ENCODE measurements at places on chromosomes 2 and 18. TPM values are rescaled to one million over a fixed set of nuclear protein-coding genes. Genes with fewer than 3 reads are reported as not detected.

SGPP2 gene
- polyA plus RNA-seq = not detected

PFN4 gene
- 0.65 TPM for polyA plus RNA-seq

MYO5B gene
- 0.18 TPM for polyA plus RNA-seq

GPR45 gene
- polyA plus RNA-seq = not detected

PRSS56 gene
- polyA plus RNA-seq = not detected

ANO7 gene
- polyA plus RNA-seq = 0.50 TPM

AKAIN1 gene
- polyA plus RNA-seq = not detected

MTX2 gene
- polyA plus RNA-seq = 31.5 TPM

FOSL2 gene
- polyA plus RNA-seq = 52.5 TPM

GREB1 gene
- not detected for polyA plus RNA-seq

ILKAP gene
- polyA plus RNA-seq = 31.1 TPM

MERTK gene
- polyA plus RNA-seq = 0.11 TPM

FAM210A gene
- polyA plus RNA-seq = 9.9 TPM

LIPG gene
- 0.25 TPM for polyA plus RNA-seq

CFC1 gene
- not detected for polyA plus RNA-seq

DNA sequence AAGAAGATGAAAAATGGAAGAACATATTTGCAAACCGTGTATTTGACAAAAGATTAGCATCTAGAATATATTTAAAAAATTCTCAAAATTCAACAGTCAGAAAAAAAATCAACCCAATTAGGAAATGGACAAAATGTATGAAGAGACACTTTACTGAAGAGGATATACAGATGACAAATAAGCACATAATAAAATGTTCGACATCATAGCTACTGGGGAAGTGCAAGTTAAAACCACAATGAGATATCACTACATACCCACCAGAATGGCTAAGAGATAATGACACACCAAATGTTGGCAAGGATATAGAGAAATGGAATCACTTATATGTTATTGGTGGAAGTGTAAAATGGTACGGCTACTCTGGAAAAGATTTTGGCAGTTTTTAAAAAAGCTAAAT lies 11.7 kb upstream of the NUP35 start:
- DNase-seq = no peak

GRCh38 chr2:195486987-195487644 lies 169.9 kb upstream of the SLC39A10 start:
- no peak for DNase-seq

DNA sequence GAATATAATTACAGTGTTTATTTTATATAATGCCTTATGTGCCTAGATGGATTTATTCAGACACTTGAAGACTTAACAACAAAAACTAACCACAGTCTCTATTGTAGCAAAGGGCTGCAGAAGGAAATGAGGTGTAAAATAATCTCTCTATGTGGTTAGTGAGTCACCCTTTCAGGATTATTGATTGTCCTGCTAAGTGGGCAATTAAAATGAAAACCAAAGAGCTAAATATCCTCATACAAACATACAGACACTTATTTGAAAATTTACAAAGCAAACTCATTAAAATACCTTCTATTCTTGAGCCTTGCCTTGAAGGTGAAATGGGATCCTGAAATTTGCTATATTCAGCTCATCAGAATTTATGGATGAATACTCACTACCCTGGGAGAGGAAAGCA lies 27.7 kb upstream of the DCC start:
- no peak for DNase-seq

GRCh38 chr2:74707837-74708236 lies 53.8 kb downstream of the SEMA4F start:
- no peak for DNase-seq

GRCh38 chr2:72602711-72603110 lies 223.1 kb downstream of the EXOC6B start:
- no peak for DNase-seq

GRCh38 chr2:159128191-159128590 lies 158.3 kb downstream of the WDSUB1 start:
- DNase-seq = no peak

GRCh38 chr2:12032398-12032797 lies 286.0 kb downstream of the LPIN1 start:
- DNase-seq = no peak

DNA sequence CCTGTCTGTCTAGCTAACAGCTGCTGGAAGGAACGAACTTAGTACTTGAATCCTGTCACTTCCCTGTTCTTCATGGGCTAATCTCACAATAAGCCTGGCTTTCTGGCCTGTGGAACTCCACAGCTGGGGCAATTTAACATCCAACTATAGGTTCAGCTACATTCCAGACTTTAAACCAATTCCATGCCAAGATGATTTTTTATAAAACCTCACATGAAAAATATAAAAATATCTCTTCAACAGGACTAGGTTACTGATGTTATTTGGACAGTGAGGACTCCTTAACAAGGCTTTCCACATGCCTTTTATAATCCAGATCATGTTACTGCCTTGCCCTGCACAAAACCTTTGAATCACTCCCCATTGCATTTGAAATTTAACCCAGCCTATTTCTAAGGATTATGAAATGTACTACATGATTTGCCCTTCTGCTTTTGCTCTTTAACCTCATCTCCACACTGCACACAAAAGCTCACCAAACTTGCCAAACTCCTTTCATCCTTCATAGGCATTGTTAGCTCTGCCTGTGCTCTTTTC lies 863.2 kb upstream of the CHAC2 start:
- no peak for DNase-seq

- DNase-seq = no peak
Measured at GRCh38 chr2:44107086-44107740, 61.5 kb upstream of the PPM1B start.

GRCh38 chr2:160077912-160078810 lies 15.7 kb upstream of the PLA2R1 start:
- no peak for DNase-seq

- DNase-seq = no peak
Measured at GRCh38 chr2:133247631-133248030, 320.6 kb downstream of the NCKAP5 start.

GRCh38 chr2:83113953-83114352 lies 1345.1 kb downstream of the SUCLG1 start:
- DNase-seq = no peak

GRCh38 chr2:139916822-139917221 lies 1136.6 kb upstream of the NXPH2 start:
- no peak for DNase-seq

- DNase-seq = peak; percentile 13
Measured at GRCh38 chr2:30178618-30179434, 32.0 kb downstream of the YPEL5 start.

DNA sequence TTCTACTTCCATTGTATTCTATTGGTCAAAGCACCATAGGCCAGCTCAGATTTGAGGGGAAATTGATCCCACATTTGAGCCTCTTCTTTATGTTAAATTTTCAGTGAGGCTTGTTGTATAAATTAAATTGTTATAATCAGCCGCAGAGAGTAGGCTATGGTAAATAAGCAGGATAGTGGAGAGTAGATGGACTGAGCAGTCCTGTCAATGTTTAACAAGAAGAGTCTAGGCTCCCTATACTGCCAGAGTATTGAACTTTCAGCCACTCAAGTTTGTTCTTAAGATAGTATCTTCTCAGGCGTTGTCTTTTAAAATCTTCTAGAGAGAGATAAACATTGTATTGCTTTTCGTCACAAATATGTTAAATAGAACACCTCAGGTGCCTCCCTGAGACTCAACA lies 100.9 kb downstream of the PRKRA start:
- no peak for DNase-seq

GRCh38 chr18:57438743-57439608 lies 3.8 kb downstream of the ONECUT2 start:
- DNase-seq = no peak

- DNase-seq = no peak
Measured at GRCh38 chr18:11336241-11336640, 186.9 kb upstream of the PIEZO2 start.

DNA sequence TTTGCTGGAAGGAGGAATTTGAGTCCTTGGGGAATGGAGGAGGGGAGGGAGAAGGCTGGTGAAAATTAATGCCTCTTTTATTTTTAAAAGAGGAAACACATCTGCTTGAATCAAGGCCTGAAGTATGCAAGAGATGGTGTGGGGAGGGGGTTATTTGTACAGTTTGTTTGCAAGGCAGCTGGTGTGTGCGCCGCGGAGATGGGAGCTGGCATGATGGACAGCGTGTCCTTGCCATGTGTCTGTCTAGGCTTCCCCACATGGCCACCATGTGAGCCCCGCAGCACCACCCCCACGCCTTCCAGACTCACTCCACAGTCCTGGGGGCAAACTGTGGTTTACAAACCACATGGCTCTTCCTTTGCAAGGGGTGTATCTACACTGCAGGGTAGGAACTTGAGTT lies 154.8 kb upstream of the APCDD1 start:
- DNase-seq = peak; percentile 50

DNA sequence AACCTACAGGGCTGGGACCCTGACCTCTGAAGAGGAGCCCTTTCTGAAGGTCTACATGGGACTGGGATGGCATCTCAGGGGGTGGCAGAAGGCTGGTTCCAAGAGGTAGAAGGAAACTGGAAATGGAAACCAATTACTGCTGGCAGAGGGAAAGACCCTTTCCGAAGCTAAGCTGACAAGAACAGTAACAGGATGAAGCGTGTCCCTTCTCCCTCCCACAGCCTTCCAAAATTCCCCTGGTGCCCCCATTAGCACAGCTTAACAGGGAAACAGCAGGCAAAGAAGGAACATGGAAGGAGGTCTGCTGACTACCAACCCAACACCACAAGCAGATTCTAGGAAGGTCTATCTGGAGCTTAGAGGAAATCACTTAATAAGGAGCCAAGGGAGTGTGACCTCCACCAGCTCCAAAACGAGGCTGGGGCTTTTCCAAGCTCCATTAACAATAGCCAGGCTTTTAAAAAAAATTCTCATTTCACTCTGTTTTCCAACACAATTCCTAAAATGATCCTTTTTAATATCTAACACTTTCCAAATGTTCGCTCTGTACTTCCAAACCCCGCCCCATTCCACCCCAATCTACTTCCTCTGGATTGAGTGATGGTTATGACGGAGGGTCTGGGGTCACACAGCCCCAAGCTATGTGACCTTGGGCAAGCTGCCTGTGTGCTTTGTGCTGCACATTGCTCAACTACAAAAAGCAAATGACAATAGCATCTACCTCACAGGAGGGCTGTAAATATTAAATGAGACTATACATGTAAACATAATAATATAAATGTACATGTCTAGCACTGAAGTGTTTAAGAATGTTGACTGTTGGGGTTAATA lies 55.2 kb downstream of the STK39 start:
- DNase-seq = no peak

GRCh38 chr2:102208774-102209173 lies 22.0 kb downstream of the IL1RL2 start:
- no peak for DNase-seq

GRCh38 chr2:139605668-139606067 lies 825.5 kb upstream of the NXPH2 start:
- no peak for DNase-seq

DNA sequence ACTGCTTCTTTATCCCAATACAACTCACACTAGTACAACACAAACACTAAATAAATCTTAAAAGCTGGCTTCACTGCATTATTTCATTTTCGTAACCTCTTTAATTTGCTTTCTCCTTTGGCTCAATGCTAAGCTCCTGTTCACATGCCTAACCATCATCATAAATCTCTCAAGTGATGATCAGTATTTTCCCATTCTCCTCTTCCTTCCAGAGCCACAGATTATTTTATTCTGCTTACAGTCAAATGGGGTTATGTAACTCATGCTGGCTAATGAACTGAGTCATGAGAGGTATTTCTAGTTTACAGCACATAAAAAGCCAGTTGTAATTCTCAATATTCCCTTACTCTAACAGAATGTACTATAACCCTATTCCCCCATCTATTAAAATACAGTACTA lies 350.4 kb upstream of the ZC3H15 start:
- DNase-seq = peak; percentile 30

DNA sequence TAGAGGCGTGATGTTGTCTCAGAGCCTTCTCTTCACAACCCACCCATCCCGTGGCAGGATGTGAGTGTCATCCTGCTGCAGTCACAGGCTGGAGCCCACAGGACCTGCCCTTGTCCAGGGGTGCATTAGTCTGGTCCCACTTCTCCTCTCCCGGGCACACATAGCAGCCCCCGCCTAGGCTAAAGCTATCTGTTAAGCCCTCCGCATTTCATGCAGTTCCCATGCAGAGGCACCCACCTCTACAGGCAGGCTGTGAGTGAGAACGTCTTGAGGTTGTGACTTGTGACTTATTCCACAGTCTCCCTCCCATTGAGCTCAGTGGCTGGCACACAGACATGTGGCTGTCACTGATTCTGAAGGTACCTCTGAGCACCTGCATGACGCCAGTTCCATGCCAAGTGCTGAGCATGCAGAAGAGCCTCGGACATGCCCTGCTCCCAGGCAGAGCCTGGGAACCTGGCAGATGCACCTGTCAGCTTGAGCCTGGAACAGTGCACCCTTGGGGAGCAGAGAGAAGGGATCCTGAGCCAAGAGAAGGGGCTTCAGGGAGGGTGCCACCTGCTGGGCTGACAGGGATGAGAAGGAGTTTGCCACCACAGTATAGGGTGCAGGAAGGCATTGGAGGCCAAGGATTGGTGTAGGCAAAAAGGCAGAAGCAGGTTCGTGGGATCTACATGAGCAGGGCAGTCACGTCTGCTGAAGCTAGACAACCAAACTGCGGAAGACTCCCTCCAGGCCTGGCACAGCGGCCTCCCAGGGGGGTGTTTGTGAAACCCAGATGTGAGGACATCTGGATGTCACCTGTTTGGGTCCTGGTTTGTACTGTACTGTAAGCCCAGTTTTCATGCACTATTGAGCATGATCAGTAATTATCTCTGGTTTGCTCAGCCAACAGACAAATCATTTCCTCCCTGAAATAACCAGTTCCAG lies 213.6 kb downstream of the GLI2 start:
- DNase-seq = no peak
